ENCODE measurements at places on chromosomes 13 and 19.

DNA sequence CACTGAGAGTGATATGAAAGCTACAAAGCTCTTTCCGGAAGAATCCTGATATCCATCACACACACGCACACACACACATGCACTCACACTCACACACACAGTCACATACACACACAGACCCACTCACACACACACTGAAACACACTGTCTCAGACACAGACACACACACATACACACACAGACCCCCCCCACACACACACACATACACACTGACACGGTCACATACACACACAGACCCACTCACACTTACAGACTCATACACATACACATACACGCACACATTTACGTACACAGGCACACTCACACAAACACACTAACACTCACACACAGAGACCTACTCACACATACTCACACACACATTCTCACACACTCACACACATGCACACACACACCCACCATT lies 58.6 kb downstream of the LIG4 start:
- no peaks in the 10 kb centered on the region for H3K27me3 ChIP-seq
- no peak overlapping the region for H3K4me3 ChIP-seq
- no peaks in the 10 kb centered on the region for H3K36me3 ChIP-seq
- H3K4me1 ChIP-seq = no peaks in the 10 kb centered on the region

GRCh38 chr19:55410168-55410567 lies 2.6 kb upstream of the UBE2S start:
- peaks cover 27% of the 10 kb centered on the region for H3K36me3 ChIP-seq
- H3K27me3 ChIP-seq = peaks cover 39% of the 10 kb centered on the region
- peak overlapping the region; percentile 98 for H3K27ac ChIP-seq
- no peak for DNase-seq

DNA sequence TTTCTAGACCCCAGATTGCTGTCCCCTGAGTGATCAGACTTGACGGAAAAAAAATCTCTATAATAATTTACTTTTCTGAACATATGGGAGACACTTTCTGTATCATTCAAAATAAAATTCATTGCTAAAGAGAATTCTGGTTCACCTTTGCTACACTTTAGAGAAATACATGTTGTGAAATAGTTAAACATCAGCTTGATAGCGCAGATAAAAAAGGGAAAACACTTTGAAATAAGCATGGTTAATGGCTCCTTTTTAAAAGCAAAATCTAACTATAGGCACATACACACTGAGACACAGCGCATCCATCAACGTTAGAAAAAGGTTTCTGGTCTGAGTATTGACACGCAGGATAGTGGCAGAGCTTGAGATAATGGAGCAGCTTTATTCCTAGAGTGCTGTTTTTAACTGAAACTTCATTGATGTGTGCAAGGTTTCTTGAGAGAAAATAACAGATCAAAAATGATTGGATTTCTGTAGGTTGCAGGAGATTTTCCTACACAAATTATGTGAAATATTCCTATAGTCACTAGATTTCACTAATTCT lies 341.2 kb downstream of the MZT1 start:
- no peak overlapping the region for H3K27ac ChIP-seq
- H3K4me3 ChIP-seq = no peak overlapping the region
- no peak for DNase-seq

- H3K4me1 ChIP-seq = no peaks in the 10 kb centered on the region
- no peak overlapping the region for H3K4me3 ChIP-seq
- no peak for DNase-seq
- H3K27ac ChIP-seq = no peak overlapping the region
- no peaks in the 10 kb centered on the region for H3K27me3 ChIP-seq
- no peaks in the 10 kb centered on the region for H3K36me3 ChIP-seq
These were observed 2816.6 kb downstream of the PCDH9 start for GRCh38 chr13:64413529-64413928.

GRCh38 chr19:35294328-35294727 lies 2.4 kb downstream of the MAG start:
- no peak for DNase-seq
- peaks cover 8% of the 10 kb centered on the region for H3K4me1 ChIP-seq
- H3K27ac ChIP-seq = no peak overlapping the region
- H3K4me3 ChIP-seq = no peak overlapping the region

All from activated naive CD4-positive, alpha-beta T cell treated with anti-CD3 and anti-CD28 coated beads, Interleukin-2, amount 10 ng/mL, durations not matched to agents 7 days and 5 days (primary cell).